Right lobe of liver (tissue), 6 donors: ENCODE measurements at places on chromosomes 7 and 10.
A peak's percentile ranks its signal among the peaks of the same experiment; 100 is the strongest.

- no peak for DNase-seq
Measured at GRCh38 chr10:71693377-71693776, 26.2 kb downstream of the C10orf105 start.

DNA sequence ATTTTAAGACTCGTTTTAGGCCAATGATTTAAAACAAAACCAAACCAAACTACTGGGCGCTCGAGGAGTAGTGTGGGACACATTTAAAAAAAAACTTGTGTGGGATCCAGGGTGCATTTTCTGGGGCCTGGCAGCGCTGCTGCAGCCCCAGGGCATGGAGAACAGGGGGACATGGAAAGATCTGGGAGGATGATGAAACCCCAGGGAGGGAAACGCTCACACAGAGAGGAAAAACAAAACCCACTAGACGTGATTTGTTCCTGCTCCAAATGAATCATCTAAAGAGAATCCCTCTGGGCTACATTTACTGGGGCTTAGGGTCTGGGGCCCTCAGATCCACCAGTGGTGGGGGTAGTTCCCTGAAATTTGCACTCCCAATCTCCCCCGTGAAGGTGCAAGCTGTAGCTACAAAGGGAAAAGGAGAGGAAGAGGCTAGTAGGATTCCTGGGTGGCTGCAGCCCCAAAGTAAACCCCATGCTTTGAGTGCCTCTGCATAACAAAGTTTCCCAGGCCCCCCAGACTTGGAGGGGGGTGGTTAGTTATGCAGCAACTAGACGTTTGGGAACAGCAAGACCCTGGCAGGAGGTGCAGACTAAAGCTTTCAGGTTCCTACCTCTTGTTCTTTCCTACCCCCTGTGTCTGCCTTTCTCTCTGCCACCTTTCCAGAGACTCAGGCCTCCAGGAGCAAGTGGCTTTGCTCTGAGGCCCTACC is 14.5 kb upstream of the HOXA13 start:
- no peak for DNase-seq

- no peak for DNase-seq
Measured at GRCh38 chr7:100539436-100540006, 518 bp downstream of the AGFG2 start.

DNA sequence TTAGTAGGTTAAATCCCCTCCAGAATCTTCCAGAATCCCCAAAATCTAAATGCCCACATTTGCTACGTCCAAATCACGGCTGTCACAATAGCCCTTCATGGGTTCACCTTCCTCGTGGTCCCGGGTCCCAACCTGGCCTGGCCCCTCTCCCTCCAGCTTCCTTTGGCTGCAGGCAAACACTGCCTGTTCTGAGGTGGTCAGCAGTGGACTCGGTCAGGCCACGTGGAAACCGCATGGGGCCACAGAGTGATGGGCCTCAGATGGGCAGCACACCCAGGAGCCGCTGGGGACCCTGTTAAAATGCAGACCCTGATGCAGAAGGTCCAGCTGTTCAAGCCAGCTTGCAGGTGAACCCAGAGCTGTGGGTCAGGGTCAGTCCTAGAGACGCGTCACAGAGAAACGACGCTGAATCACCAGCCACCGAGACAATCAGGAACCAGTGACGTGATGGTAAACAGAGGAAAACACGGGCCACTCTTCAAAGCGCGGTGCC is 588.6 kb downstream of the DNAJB6 start:
- DNase-seq = no peak

GRCh38 chr10:125008689-125009638 is 67.0 kb downstream of the ZRANB1 start:
- DNase-seq = no peak

GRCh38 chr7:72435925-72436480 is 23.9 kb upstream of the CALN1 start:
- DNase-seq = no peak

GRCh38 chr10:90777621-90778020 is 80.2 kb downstream of the HTR7 start:
- DNase-seq = no peak

DNA sequence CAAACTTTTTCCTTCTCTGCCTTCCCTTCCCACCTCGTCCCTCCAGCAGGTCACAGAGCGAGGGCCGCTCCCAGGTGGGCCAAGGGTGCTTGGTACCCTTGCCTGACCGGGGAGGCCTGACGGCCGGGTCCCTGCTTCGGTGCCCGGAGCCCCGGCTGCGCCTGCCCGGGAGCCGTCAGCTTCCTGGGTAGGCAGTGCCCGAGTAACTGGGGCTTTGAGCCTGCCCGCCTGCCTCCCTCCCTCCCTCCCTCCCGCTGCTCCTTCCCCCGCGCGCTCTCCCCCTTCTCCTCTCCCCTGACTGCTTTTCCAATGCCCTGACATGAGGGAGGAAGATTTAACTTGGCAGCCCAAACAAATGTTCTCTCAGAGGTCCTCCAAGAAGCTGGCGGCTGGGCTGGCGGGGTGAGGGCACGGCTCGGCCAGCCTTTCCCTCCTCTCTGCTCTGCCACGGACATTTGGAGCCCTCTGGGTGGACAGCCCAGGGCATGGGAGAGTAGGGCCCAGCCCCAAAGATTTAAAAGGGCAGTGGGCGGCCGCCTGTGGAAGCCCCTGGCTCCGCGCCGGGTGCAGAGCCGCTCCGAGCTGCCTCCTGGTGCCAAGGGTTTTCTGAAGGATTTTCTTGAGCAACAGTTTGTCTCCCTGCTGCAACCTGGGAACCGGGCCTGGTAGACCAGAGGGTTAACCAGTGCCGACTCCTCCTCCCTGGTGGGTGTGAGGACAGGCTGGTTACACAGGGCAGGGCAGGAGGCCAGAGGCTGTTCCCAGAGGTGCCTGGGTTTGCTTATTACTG is 2.0 kb downstream of the ZMIZ1 start:
- peak; percentile 97 for DNase-seq

GRCh38 chr10:37734971-37735370 is 122.4 kb downstream of the ZNF248 start:
- no peak for DNase-seq

GRCh38 chr7:107932805-107933204 is 41.8 kb downstream of the DLD start:
- DNase-seq = no peak

DNA sequence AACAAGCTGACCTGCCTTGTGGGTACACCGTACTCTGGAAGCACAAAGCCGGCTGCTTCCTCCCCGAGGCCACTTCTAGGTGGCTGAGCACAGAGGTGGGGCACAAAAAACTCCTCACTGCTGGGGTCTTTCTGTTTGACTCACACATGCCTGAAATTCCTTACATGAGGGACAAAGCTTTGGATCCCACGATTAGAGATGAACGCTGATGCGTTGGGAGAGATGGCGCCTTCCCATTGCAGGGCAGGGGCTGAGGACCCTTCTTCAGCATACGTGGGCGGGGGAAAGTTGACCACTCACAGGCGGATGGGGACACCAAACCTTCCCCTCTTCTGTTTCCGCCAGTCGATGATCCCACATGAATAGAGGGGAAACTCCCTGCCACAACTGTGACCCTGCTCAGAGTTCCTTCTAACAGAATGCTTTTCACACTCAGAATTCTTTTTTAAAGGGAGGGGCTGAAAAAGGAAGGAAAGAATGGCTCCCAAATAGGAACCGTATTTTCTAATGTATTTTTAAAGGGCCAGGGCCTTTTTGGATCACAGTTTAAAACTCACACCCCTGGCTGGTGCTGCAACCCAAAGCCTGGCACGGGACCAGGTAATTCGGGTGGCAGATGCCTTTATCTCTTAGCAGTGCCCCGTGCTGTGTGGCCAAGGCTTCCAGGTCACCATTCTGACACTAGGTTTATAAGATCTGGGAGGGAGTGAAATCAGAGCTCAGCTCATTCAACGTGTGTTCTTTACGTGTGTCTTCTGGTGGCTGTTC is 134.0 kb downstream of the PRKAG2 start:
- DNase-seq = peak; percentile 87

GRCh38 chr7:129285111-129285510 is 60.3 kb downstream of the AHCYL2 start:
- DNase-seq = no peak

DNA sequence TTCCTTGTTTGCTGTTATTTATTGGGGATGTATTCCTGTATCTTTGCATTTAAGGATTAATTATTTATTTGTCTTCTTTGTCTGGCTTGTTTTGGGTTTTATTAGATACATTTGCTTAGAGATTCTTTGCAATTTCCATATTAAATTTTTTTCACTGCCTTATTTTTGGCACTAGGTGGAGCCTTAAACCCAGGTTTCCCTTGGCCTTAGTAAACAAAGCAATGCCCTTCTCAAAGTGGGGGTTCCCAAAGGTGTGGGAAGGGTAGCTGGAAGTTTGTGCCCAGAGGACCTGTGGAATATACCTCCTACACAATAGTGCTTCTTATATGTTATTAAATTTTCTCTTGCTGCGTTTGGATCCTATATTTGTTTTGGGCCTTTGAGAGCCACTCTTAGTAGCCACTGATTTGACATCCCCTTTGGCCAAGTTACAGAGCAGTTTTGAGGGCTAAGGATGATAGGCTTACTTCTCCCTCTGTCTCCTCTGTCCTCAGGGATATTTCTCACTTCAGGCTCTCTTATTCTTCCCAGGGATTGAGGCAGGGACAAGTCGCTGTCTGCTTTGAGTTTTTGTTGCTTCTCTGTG is 162.3 kb downstream of the ITGB1 start:
- DNase-seq = no peak

GRCh38 chr10:67667035-67667425 is 29.0 kb downstream of the CTNNA3 start:
- no peak for DNase-seq

DNA sequence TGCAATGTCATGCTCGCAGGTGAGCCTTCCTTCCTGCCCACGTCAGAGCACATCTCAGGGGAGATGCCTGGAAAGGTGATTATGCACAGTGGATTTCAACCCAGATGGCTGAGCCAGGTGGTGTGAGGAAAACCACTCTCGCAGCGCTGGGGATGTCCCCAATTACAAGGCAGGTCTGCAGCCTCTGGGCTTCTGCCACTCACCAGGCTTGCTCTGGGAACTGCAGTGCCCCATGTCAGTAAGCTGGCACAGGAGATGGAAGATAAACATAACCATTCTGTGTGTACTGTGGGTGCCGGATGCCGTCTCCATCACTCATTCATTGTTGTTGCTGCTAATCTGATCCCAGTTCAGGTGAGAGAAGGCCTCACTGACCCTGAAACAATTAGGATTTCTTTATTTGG is 222.9 kb upstream of the PITRM1 start:
- no peak for DNase-seq

DNA sequence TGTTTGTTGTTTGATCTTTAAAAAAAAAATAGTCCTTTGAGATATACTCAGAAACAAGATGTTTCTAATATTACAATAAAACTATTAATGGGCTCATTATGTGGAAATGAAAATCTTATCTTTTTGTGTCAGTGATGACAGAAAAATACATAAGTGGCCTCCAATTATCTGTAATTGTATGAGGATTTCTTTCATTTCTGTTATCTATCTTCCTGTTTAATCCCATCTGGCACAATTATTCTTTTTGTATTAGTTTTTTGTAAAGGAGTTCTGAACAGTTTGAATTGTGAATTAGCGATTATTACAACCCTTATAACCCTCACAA is 270.8 kb downstream of the BBS9 start:
- DNase-seq = no peak

GRCh38 chr7:142880876-142881505 is 4.6 kb downstream of the TRPV6 start:
- DNase-seq = peak; percentile 38

DNA sequence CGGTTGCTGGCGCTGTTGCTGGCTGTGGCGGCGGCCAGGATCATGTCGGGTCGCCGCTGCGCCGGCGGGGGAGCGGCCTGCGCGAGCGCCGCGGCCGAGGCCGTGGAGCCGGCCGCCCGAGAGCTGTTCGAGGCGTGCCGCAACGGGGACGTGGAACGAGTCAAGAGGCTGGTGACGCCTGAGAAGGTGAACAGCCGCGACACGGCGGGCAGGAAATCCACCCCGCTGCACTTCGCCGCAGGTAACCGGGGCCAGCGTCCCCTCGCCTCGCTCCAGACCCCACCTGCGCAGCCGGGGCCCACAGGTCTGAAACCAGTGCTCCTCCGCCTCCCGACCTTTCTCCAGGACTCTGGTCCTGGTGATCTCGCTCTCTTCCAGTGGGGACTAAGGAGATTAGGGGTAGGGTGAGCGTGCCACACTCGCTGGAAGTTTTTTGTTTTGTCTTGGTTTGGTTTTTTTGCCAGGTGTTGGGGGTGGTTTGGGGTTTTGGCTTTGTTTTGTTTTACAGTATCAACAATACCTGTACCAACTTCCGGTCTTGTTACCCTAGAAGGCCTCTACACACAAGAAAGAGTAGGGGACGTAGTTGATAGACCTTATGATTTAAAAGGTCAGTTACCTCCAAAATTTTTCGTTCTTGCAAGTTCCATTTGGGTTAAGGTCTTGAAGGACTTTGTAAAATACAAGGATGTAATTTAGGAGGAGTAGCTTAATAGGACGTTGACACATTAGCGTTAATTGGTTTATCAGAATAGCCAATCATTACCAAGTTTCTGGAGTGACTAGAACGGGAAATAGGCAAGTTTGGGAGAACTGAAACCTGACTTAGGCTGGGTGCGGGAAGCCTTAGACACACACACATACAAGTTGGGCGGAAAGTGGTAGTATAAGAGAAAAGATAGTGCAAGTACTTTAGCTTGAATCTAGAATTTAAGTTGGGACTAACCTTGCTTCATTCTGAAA is 704 bp downstream of the TNKS2 start:
- no peak for DNase-seq

- no peak for DNase-seq
Measured at GRCh38 chr7:83478616-83479015, 170.3 kb downstream of the SEMA3E start.

DNA sequence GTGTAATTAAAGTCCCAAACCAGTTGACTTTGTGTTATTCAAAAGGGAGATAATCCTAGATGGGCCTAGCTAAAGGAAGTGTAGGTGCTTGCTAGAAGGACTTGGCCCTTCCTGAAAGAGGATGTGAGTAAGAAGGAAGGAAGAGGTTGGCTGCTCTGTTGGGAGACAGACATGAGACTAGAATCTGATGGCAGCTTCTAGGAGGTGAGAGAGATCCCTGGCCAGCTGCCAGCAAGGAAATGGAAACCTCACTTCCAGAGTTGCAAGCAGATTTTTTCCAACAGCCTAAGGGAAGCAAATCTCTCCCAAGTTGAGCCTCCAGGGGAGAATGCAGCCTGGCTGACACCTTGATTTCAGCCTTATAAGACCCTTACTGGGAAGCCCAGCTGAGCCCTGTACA is 368.4 kb upstream of the ZMIZ1 start:
- no peak for DNase-seq

DNA sequence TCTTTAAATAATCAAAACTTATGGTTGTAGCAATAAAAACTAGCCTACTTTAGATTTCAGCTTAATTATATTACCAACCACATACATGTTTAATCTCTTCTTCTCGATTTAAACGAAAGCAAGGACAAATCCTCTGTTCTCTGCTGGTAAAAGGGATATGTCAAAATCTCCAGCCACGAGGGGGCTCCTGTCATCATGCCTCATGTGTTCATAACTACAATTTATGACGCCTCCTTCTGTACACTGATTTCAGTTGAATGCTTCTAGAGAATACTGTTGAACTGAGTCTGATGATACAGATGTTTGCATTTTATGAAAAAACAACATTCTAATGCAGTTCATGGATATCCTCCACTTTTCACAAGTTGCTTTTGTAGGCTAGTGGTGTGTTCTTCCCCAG is 220.0 kb upstream of the DPP6 start:
- no peak for DNase-seq

- no peak for DNase-seq
Measured at GRCh38 chr7:99730238-99730810, 4.7 kb downstream of the CYP3A7 start.
